Amygdala (tissue), 56 donors: ENCODE measurements at places on chromosomes 16 and 17.

DNA sequence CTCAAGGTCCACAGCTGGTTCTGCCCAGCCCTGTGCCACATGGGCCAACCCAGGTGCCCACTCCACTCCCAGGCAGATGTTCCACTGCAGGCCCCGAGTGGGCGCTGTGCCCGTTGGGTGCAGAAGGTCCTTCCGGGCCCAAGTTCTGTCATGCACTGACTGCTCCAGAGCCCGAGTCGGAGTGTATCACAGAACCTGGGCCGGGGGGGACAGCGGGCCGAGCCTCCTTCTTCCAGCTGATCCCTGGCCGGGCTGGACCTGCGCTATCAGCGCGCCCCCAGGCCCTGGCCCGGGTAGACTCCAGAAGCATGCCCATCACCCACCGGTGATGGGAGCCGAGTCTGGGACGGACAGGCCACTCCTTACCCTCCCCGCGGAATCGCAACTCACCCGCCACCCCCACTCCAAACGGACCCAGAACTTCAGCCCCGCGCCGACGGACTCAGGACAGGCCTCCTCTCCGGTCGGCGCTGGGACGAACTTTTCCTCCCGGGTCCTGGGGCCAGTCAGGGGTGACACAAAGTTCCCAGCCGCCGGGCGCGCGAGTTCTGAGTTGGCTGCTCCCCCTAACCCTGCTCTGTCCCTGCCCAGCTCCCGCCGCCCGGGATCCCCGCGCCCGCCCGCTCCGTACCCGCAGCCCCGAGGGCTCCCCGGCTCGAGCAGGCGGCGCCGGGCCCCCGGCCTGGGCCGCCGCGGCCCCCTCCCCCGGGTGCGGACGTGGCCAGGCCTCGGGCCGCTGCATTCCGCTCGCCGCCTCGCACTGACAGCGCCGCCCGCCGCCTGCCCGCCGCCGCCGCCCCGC, at the start of gene COPZ2:
Gene COPZ2, minus strand, starts transcription at position 762 of the 802 bp plus-strand sequence. Its CDS starts 20 bp downstream, at position 742.
- DNase-seq, result no peak

- peak; percentile 36 for DNase-seq
These were observed 5.9 kb upstream of the UBE2O start for GRCh38 chr17:76458580-76459490.

- no peak for DNase-seq
These were observed 650.4 kb downstream of the WWOX start for GRCh38 chr16:78749745-78750268.

DNA sequence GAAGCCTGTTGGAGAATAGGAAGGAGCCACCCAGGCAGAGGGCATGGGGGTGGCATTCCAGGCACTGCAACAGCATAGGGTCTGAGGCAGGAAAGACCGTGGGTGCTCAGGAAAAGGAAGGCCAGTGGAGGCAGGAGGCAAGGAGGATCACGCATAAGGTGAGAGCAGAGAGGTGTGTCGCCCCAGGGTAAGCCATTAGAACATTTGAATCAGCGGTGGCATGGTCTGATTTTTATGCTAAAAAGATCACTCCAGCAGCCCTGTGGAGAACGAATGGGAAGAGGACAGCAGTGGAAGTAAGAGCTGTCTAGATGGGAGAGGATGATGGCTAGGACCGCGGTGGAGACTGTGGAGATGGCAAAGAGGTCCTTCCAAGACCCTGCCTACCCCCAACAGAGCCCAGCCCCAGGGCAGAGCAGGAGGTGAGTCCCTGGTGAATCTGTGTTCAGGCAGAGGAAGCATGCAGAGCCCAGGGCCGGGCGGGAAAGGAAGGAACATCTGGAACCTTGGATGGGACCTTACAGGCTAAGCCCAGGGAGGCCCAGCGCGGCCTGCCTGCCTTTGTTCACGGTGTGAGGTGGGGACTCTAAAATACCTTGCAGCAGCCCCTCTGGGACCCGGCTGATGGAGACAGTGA, 7.8 kb downstream of the LPO start:
- DNase-seq, result no peak

DNA sequence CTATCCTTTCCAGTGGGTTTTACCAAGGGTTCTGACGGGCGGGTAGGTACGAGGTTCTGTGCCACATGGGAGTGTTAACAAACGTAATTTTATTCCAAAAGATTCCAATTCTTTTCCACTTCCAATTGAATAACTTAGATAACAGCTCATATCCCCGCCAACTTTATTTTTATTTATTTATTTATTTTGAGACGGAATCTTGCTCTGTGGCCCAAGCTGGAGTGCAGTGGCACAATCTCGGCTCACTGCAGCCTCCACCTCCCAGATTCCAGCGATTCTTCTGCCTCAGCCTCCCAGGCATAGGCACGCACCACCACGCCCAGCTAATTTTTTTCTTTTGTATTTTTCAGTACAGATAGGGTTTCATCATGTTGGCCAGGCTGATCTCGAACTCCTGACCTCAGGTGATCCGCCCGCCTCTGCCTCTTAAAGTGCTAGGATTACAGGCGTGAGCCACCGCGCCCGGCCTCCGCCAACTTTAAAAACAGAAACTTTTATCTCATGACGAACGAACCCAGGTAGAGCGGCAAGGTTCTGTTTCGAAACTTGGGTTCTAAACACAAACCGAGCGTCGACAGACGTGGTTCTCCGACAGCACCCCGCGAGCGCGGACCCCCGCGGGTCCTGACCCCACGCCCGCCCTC, 613 bp downstream of the ECI1 start:
- DNase-seq, result no peak

GRCh38 chr16:50126183-50126582, 26.9 kb upstream of the TENT4B start:
- no peak for DNase-seq

DNA sequence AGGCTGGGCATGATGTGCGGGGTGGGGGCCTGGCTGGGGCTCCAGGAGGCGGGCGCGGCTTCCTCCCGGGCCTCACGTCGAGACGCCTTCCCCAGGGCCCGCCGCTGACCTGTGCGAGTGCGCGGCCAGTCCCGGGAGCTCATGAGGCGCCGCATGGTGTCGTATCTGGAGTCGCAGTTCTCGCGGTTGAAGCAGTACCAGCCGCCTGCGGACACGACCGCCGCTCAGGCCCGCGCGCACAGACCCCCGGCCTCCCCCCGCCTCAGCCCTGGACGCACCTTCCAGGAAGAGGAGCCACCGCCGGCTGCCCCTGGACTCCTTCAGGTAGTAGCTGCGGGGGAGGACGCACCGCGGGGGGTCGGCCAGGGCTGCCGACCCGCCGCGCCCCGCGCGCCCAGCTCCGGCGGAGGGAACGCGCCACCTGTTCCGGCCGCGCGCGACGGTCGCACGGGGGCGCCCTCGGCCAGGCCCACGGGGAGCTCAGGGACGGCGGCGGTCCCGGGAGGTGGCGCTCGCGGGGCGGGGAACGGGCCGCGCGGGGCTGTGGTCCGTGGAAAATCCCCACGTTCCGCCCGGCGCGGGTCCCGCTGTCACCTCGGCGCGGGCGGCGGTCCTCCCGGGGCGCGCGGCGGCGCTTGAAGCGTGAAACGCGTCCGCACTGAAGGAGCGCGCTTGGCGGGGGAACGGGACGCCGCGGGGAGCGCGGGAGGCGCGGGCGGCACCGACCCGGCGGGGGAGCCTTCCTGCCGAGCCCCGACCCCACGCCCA, 1.4 kb downstream of the NOTUM start:
- peak; percentile 55 for DNase-seq

DNA sequence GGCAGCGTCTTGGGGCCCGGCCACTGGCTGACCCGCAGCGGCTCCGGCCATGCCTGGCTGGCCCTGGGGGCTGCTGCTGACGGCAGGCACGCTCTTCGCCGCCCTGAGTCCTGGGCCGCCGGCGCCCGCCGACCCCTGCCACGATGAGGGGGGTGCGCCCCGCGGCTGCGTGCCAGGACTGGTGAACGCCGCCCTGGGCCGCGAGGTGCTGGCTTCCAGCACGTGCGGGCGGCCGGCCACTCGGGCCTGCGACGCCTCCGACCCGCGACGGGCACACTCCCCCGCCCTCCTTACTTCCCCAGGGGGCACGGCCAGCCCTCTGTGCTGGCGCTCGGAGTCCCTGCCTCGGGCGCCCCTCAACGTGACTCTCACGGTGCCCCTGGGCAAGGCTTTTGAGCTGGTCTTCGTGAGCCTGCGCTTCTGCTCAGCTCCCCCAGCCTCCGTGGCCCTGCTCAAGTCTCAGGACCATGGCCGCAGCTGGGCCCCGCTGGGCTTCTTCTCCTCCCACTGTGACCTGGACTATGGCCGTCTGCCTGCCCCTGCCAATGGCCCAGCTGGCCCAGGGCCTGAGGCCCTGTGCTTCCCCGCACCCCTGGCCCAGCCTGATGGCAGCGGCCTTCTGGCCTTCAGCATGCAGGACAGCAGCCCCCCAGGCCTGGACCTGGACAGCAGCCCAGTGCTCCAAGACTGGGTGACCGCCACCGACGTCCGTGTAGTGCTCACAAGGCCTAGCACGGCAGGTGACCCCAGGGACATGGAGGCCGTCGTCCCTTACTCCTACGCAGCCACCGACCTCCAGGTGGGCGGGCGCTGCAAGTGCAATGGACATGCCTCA, 773 bp downstream of the NTN3 start:
- DNase-seq, result no peak

GRCh38 chr16:19766554-19766884, 48.4 kb downstream of the IQCK start:
- DNase-seq, result no peak
